ENCODE measurements at places on chromosomes 2 and 18.

GRCh38 chr2:53170466-53170865 lies 597.1 kb upstream of the CHAC2 start:
- no peak for DNase-seq

- no peak for DNase-seq
Measured at GRCh38 chr2:85727798-85728197, 26.0 kb upstream of the ATOH8 start.

DNA sequence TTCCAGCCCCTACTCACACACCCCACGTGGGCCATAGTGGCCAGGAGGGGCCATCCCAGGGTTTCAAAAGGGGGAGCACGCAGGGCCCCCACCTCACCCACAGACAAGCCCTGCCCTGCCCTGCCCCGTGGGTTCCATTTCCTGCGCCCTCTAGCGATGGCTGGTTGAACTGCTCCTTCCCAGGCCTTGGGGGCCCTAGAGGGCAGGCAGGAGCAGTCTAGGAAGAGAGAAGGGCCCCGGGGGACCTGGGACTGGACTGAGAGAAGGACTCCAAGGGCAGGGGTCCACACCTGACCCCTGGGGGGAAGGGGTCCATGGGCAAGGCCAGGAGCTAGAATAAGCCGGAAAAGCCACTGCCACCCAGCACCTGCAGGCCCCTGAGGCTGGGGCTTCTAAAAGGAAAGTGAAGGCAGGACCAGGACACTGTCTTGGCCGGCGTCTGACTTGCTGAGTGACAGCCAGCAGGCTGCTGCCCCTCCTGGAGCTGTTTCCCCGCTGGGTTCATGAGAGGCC lies 10.1 kb downstream of the CYP26B1 start:
- DNase-seq: peak; percentile 82

DNA sequence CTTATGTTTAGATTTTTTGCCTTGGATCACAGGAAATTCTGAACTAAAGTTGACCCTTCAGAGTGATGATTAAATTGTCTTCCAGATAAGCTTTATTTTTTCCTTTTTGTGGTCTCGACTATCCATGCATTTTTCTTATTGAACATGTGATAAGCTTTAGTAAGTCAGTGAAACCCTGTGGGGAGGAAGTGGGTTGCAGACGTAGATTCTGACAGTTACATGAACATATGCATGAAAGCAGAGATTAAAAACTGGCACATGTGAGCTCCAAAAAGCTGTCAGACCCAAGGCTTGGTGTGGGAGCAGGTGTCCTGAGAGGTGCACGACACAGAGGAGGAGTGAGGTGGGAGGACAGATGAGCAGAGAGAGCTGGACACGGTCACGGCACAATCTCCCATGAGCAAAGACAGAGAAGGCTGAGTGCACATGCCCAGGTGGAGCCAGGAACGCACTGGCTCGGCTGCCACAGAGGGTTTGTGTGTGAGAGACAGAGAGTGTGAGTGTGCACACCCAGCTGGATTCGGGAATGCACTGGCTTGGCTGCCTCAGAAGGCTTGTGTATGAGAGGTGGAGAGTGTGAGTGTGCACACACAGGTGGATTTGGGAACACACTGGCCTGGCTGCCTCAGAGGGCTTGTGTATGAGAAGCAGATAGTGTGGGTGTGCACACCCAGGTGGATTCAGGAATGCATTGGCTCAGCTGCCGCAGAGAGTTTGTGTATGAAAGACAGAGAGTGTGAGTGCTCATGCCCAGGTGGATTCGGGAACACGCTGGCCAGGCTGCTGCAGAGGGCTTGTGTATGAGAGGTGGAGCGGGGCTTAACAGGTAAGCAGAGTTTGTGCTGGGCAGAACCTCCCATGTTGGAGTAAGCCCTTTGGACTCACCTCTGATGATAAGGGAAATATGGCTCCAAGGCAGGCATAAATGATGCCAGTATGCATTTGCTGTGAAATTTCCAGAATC lies 849.1 kb upstream of the SALL3 start:
- peak; percentile 10 for DNase-seq

- no peak for DNase-seq
Measured at GRCh38 chr2:160460333-160460731, 33.3 kb downstream of the RBMS1 start.

DNA sequence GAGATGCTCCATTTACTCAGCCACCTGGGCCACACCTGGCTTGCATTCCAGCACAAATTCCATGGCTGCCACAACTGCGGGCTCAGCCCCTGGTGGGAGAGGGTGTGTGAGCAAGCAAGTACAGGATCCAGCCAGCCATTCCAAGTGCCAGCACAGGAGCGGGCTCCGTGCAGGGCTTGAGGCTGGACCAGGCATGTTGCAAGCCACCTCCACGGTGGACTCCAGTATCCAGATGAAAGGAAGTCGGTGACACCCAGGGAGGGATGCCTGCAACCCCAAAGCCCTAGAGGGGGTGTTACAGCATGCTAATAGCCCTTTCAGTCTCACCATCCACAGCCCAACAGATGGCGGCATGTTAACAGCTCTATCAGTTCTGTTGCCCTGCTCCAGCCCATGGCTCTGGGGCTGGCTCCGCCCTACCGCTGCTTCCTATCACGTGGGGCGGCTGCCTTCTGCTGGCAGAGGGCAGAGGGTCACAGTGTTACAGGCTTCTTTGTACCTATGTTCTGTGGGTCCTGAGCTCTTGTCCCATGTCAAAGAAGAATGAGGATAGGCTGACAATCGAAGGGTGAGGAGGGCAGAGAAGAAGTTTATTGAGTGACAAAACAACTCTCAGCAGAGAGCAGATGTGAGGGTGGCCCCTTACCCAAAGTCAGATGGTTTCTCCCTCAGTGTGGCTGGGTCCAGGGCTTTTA lies 11.7 kb upstream of the GORASP2 start:
- no peak for DNase-seq

GRCh38 chr18:23908827-23909226 lies 105.7 kb upstream of the TTC39C start:
- no peak for DNase-seq

GRCh38 chr2:240714747-240715725 lies 23.4 kb downstream of the AQP12A start:
- no peak for DNase-seq

DNA sequence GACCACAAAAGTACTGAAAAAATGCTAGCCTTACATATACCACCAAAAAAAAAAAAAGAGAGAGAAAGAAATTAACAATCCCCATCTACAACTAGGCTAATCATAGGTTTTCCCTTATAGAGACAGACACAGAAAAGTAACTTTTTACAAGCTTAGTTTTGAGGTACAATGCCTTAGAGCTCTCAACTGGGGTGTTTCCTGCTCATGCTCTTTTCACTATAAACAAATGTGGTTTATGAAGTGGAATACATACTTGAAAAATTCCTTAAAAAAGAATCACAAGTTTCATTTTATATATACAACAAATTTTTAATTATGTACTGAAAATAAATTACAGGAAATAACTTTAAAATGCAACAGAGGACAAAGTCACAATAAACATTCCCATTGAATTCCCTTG lies 82.5 kb downstream of the ATL2 start:
- DNase-seq: no peak

DNA sequence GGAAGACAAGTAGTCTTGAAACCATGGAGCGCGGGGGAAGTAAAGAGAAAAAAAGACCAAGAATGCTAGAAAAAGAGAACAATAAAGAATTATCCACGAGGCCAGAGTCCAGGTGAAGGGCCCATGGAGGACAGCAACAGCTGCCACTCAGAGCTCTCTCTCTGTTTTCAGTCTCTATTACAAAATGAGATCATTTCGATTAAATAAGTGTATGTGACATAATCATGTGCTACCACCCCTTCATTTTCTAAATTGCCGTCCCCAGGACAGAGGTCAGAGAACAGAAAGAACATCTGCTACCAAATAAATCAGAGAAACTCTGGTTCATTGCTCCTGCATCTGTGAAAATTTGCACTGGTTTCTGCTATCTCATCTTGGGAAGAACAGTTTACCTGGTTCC lies 838.7 kb downstream of the RNF144A start:
- DNase-seq: no peak

DNA sequence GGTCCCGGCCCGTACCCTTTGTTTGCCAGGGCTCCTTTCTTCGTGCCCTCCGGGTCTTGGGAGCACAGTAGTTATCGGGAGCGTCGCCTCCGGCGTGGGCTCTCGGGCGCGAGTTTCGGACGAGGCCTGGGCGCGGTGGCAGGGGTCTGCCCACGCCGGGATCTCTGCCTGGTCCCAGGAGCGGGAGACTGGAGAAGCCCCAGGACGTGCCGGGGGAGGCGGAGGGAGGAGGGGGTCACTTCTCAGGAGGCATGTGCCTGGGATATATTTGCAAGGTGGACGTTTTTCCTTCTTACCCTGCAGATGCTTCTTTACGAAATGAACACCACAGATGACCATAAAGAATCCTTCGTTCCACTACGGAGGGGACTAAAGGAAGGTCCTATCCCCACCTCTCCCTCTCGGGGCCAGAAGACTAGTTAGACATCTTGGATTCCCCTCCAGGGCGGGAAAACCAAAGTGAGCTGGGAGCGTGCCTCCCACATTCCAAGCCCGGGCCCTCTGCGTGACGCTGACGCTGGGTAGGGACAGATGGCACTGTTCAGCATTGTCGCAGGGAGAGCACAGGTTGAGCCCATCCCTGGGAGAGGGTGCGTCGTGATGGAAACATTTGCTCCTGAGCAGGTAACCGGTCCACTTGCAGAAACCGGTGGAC lies 483 bp upstream of the FHL2 start:
- DNase-seq: no peak

DNA sequence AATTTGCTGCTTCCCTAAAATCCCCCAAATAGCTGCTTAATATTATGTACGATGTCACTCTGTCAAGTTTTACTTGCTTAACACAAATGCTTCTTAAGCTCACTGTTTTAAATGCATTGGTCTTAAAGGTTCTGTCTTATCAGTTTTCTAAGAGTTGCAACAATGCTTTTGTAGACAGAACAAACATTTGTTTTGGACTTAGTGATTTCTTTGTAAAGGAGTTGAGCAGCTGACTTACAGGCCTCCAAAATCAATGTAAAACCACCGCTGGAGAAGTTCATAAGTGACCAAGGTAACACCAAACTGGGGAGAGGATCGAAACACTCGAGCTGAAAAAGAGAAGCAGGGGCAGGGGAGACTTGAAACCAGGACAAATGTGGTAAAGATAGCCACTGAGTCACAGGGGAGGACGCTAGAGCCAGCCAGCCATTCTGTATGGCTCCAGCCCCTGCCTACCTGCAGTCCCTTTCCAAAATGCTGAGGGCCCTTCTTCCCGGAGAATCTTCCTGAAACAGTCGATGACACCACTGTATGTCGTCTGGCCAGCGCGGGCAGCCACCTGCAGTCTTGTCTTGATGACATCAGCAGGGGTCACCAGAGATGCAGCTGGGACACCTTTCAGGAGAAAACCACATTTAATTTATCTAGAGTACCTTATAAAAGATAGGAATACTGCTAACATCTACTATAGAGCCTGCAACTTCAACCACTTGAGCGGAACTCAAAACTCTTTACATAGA lies 100.2 kb downstream of the DYNC1I2 start:
- DNase-seq: no peak

DNA sequence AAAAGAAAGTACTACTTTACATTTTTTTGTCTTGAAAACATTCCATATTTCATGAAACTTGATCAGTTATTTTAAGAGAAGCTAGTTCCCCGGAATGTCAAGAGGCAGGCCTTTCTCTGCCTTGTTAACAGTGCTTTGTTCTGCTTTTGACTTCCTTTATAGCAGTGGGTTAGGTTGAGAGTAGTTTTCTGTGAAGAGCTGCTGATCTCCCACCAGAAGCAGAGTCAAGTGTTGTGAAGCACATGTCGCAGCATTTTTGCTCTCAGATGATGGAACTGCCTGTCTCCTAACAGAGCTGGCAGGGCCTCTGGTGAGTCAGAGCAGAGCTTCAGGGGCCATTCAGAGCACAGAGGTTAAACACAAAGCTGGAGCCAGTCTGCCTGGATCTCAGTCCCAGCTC lies 871.8 kb downstream of the SLC4A3 start:
- no peak for DNase-seq

- no peak for DNase-seq
Measured at GRCh38 chr18:70165936-70166335, 39.6 kb downstream of the RTTN start.

DNA sequence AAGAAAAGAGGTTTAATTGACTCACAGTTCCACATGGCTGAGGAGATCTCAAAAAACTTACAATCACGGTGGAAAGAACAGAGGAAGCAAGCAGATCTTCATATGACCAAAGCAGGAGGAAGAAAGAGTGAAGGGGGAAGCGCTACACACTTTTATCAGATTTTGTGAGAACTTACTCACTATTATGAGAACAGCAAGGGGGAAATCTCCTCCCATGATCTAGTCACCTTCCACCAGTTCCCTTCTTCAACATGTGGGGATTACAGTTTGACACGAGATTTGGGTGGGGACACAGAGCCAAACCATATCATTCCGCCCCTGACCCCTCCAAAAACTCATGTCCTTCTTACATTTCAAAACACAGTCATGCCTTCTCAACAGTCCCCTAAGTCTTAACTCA lies 54.2 kb downstream of the G6PC2 start:
- no peak for DNase-seq

DNA sequence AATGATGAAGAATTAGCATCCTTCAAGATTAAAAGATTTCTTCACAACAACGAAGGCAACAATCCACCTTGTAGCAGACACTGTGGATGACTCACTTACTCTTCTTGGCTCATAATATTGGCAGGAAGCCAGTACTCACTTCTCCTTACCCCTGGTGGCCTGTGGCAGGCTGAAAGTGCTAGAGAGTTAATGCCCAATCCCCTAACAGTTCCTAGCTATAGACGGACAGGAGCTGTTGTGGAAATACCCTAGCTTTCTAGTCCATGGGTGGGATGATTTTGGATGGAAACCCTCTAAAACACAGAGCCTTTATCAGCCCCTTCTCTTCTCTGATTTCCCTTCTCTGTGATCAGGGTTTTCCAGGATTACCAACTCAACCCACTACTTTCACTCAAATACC lies 128.6 kb upstream of the NYAP2 start:
- DNase-seq: no peak

DNA sequence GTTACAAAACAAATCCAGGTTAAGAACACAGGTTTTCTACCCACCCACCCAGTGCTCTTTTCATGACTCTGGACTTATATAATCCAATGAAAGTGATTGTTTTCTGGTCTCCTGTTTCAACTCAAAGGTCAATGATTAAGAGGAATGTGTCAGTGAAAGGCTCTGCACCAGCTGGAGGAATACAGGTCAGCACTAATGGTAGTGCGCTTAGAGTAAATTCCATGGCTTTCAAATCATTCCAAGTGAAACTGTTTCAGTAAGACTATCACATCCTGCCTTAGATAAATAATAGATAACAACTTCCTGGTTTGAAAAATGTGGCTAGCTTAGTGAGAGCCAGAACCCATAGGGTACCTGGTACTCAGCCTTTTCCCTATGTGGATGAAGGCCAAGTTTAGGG lies 47.8 kb downstream of the SLC9A4 start:
- DNase-seq: no peak

DNA sequence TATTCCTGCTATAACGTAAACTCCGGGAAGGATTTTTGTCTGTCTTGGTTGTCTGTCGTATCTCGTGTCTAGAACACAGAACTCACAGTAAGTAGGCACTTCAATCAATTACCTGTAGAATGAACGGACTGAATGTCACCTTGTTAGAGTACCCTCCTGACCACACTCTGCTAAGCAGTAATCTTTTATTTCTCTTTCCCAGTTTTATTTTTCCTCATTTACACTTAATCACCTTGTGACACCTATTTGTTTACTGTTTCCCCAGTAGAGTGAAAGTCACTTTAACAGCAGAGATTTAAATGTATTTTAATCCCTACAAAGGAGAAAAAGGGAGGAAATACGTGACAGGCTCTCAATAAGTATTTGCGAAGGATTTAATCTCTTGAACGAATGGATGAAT lies 514 bp upstream of the EPB41L5 start:
- no peak for DNase-seq

- DNase-seq: no peak
Measured at GRCh38 chr18:57738078-57738477, 65.0 kb downstream of the ATP8B1 start.

- DNase-seq: no peak
Measured at GRCh38 chr2:114068438-114068837, 178.5 kb downstream of the ACTR3 start.
